ENCODE measurements at places on chromosomes 11 and 22. TPM values are rescaled to one million over a fixed set of nuclear protein-coding genes. Genes with fewer than 3 reads are reported as not detected.

UVRAG gene
- polyA plus RNA-seq: 9.5 TPM

NRGN gene
- 5.2 TPM for polyA plus RNA-seq

ADM2 gene
- polyA plus RNA-seq: not detected

HIPK3 gene
- polyA plus RNA-seq: 97.0 TPM

FLRT1 gene
- 2.7 TPM for polyA plus RNA-seq

NXPE2 gene
- polyA plus RNA-seq: not detected

APOL4 gene
- 9.9 TPM for polyA plus RNA-seq

KLHL35 gene
- 2.9 TPM for polyA plus RNA-seq

CRYBA4 gene
- polyA plus RNA-seq: not detected

GSTT2B gene
- polyA plus RNA-seq: 22.7 TPM

OR52N4 gene
- not detected for polyA plus RNA-seq

GGTLC3 gene
- not detected for polyA plus RNA-seq

KRTAP5-1 gene
- polyA plus RNA-seq: not detected

NPAS4 gene
- 0.29 TPM for polyA plus RNA-seq

NPAT gene
- polyA plus RNA-seq: 8.5 TPM

RGL4 gene
- polyA plus RNA-seq: not detected

SH3BP1 gene
- polyA plus RNA-seq: not detected

PRR5L gene
- 8.3 TPM for polyA plus RNA-seq

ATP5MG gene
- polyA plus RNA-seq: 296 TPM

PKP3 gene
- polyA plus RNA-seq: not detected

ZDHHC24 gene
- polyA plus RNA-seq: 2.9 TPM

CCDC81 gene
- polyA plus RNA-seq: 0.74 TPM

RBMXL2 gene
- not detected for polyA plus RNA-seq

KIRREL3 gene
- polyA plus RNA-seq: 0.87 TPM

GUCY1A2 gene
- 8.0 TPM for polyA plus RNA-seq

PRCP gene
- 115 TPM for polyA plus RNA-seq

OR8A1 gene
- 0.11 TPM for polyA plus RNA-seq

MFRP gene
- not detected for polyA plus RNA-seq

NARS2 gene
- 11.5 TPM for polyA plus RNA-seq

ZBTB3 gene
- polyA plus RNA-seq: 4.7 TPM

FGF3 gene
- not detected for polyA plus RNA-seq

ANKK1 gene
- 0.13 TPM for polyA plus RNA-seq

CBX6 gene
- 226 TPM for polyA plus RNA-seq

LRRC4C gene
- 5.2 TPM for polyA plus RNA-seq

MS4A3 gene
- polyA plus RNA-seq: 0.45 TPM

GLYAT gene
- polyA plus RNA-seq: not detected

LRRC56 gene
- 5.9 TPM for polyA plus RNA-seq

USP2 gene
- 32.1 TPM for polyA plus RNA-seq

KDM2A gene
- polyA plus RNA-seq: 51.7 TPM

APOL5 gene
- 1.9 TPM for polyA plus RNA-seq

MMP12 gene
- not detected for polyA plus RNA-seq

HPS4 gene
- polyA plus RNA-seq: 26.9 TPM

TMA7B gene
- 0.23 TPM for polyA plus RNA-seq

E2F8 gene
- 31.8 TPM for polyA plus RNA-seq

LAYN gene
- 8.3 TPM for polyA plus RNA-seq

CRYBB1 gene
- polyA plus RNA-seq: not detected

DCDC1 gene
- 0.28 TPM for polyA plus RNA-seq

NXPE1 gene
- polyA plus RNA-seq: not detected

KDM4E gene
- 0.27 TPM for polyA plus RNA-seq

NLRP14 gene
- polyA plus RNA-seq: not detected

OR5M11 gene
- polyA plus RNA-seq: not detected

OR8D1 gene
- polyA plus RNA-seq: 0.08 TPM

SLC17A6 gene
- not detected for polyA plus RNA-seq

GAB2 gene
- 11.7 TPM for polyA plus RNA-seq

Measured in muscle of arm (tissue), 14 donors.